ENCODE measurements at places on chromosomes 6 and 20.

DNA sequence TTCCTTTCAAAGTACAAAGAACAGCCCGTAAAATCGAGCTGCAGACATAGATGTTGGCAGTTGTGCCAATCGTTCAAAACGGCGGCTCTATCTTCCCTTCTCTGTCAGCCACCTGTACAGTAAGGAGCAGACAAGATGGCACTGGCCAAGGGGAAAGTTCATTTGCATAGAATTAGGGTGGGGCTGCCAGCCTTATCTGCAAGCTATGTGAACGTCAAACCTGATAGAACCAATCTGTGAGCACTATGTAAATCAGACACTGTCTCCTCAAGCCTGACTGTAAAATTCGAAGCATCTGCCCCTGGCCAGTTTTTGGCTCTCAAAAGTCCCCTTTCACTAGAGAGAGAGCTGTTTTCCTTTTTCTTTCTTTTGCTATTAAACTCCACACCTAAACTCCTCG lies 374.5 kb downstream of the EPM2A start:
- H3K4me1 ChIP-seq, result no peaks in the 10 kb centered on the region
- H3K27ac ChIP-seq, result no peak overlapping the region
- H3K27me3 ChIP-seq, result no peaks in the 10 kb centered on the region
- no peaks in the 10 kb centered on the region for H3K36me3 ChIP-seq

- H3K27me3 ChIP-seq, result no peaks in the 10 kb centered on the region
- H3K4me3 ChIP-seq, result no peak overlapping the region
- peaks cover 20% of the 10 kb centered on the region for H3K4me1 ChIP-seq
- no peaks in the 10 kb centered on the region for H3K36me3 ChIP-seq
Observed at GRCh38 chr6:39417440-39417839, 94.9 kb upstream of the KCNK16 start.

- no peaks in the 10 kb centered on the region for H3K27me3 ChIP-seq
- no peak overlapping the region for H3K4me3 ChIP-seq
- H3K27ac ChIP-seq, result no peak overlapping the region
- H3K4me1 ChIP-seq, result peaks cover 10% of the 10 kb centered on the region
Observed at GRCh38 chr20:14882157-14882556, 544.7 kb upstream of the FLRT3 start.

- H3K4me3 ChIP-seq, result peak within 1 kb of the TSS; percentile 78
- DNase-seq, result peak; percentile 87
- no peaks in the 10 kb centered on the region for H3K36me3 ChIP-seq
- no peak within 1 kb of the TSS for H3K27ac ChIP-seq
- no peaks in the 10 kb centered on the region for H3K4me1 ChIP-seq
- no peaks in the 10 kb centered on the region for H3K27me3 ChIP-seq
Observed at GRCh38 chr6:29632789-29633533, at the start of gene GABBR1. Gene GABBR1, minus strand, starts transcription at chr6:29633183. Its CDS starts 798 bp downstream, at chr6:29632385.

- no peaks in the 10 kb centered on the region for H3K27me3 ChIP-seq
- no peak overlapping the region for H3K27ac ChIP-seq
- H3K36me3 ChIP-seq, result no peaks in the 10 kb centered on the region
- no peak overlapping the region for H3K4me3 ChIP-seq
- H3K4me1 ChIP-seq, result no peaks in the 10 kb centered on the region
Observed at GRCh38 chr6:35247642-35248231, 11.8 kb upstream of the ZNF76 start.

- H3K27me3 ChIP-seq, result no peaks in the 10 kb centered on the region
- H3K4me1 ChIP-seq, result peaks cover 8% of the 10 kb centered on the region
- peaks cover under 1% of the 10 kb centered on the region for H3K36me3 ChIP-seq
- H3K4me3 ChIP-seq, result peak overlapping the region; percentile 60
- peak overlapping the region; percentile 21 for H3K27ac ChIP-seq
- DNase-seq, result peak; percentile 92
Observed at GRCh38 chr6:28161410-28162079, 19.9 kb downstream of the ZKSCAN8 start.

DNA sequence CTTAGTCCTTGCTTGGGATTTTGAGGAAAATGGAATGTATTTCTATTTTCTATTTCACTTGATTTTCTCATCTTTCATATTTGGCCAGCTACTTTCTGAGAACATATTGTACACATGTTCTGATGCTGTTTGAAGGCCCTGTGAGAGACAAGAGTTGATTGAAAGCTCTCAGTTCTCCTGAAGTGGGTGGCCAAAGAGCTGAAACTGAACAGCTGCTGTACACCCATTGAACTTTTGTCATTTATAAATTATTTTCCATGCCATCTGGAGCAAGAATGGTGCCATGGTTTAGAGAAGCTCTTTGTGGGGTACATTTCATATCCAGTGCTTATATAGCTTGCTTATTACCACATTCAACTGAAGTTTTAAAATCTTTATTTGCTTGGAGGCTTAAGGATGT lies 298.3 kb downstream of the PRL start:
- H3K27me3 ChIP-seq, result no peaks in the 10 kb centered on the region
- peak overlapping the region; percentile 11 for H3K4me3 ChIP-seq
- peak overlapping the region; percentile 89 for H3K27ac ChIP-seq
- no peaks in the 10 kb centered on the region for H3K36me3 ChIP-seq
- no peak for DNase-seq

GRCh38 chr20:24779946-24780345 lies 169.1 kb upstream of the CST7 start:
- no peak overlapping the region for H3K4me3 ChIP-seq
- no peaks in the 10 kb centered on the region for H3K27me3 ChIP-seq
- no peaks in the 10 kb centered on the region for H3K36me3 ChIP-seq
- H3K27ac ChIP-seq, result no peak overlapping the region
- DNase-seq, result no peak

DNA sequence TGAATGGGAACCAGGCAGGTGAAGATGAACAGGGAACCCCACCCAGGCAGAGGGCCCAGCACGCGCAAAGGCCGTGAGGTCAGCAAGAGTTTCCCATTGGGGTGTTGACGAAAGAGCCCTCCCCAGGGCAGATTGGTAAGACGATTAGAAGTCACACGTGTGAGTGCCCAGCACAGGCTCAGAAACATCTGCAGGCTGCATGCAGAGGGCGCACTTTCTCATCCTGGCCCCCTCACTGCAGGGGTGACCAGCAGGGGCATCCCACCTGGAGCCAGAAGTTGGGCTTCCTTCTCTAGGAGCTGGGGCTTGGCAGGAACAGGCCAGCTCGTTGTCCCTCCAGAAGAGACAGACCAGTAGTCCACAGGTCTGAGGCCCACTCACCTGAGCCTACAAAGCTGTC lies 38.4 kb downstream of the VSTM2L start:
- no peaks in the 10 kb centered on the region for H3K4me1 ChIP-seq
- peaks cover 3% of the 10 kb centered on the region for H3K27me3 ChIP-seq
- no peak overlapping the region for H3K4me3 ChIP-seq
- no peak overlapping the region for H3K27ac ChIP-seq

GRCh38 chr6:14728396-14729024 lies 517.4 kb upstream of the JARID2 start:
- H3K4me3 ChIP-seq, result no peak overlapping the region
- DNase-seq, result no peak
- H3K27ac ChIP-seq, result peak overlapping the region; percentile 50
- peaks cover 7% of the 10 kb centered on the region for H3K4me1 ChIP-seq

- H3K4me3 ChIP-seq, result no peak overlapping the region
- H3K27me3 ChIP-seq, result no peaks in the 10 kb centered on the region
- H3K27ac ChIP-seq, result no peak overlapping the region
Observed at GRCh38 chr20:25139029-25139705, 56.3 kb upstream of the ENTPD6 start.

- DNase-seq, result no peak
- H3K4me1 ChIP-seq, result peaks cover 13% of the 10 kb centered on the region
- no peaks in the 10 kb centered on the region for H3K36me3 ChIP-seq
- no peak overlapping the region for H3K4me3 ChIP-seq
- no peaks in the 10 kb centered on the region for H3K27me3 ChIP-seq
- H3K27ac ChIP-seq, result no peak overlapping the region
Observed at GRCh38 chr6:2804516-2804915, 37.1 kb downstream of the SERPINB1 start.

DNA sequence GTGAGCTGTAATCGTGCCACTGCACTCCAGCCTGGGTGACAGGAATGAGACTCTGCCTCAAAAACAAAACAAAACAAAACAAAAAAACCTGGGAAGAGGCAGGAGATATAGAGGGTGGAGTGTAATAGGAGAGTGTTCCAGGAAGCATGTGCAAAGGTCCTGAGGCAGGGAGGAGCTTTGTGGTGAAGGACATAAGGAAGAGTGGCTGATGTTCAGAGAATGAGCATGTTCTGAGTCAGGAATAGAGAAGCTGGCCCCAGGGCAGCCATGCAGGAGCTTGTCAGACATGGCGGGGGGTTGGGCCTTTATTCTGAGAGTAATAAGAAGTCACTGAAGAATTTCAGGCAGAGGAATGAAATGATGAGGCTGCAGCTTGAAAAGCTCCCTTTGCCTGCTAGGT lies 337.0 kb downstream of the CDH26 start:
- H3K4me3 ChIP-seq, result no peak overlapping the region
- peaks cover 20% of the 10 kb centered on the region for H3K27me3 ChIP-seq
- H3K4me1 ChIP-seq, result peaks cover 3% of the 10 kb centered on the region
- no peak for DNase-seq

DNA sequence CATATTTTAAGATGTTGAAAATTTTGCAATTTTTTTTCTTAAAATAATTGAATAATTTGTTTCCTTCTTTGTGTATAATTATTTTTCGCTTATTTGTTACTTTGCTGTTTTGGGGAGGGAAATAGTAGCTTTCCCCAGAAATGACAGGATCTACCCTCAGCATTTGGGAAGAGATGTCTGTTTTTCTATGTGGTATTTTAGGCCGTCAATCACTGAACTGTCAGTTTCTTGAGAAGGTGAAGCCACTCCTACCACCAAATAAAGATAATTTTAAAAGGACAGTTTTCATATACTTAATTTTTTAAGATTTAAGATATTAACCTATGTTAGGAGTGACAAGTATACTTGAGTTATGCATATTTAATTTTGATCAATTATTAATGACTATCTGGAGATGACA lies 31.5 kb downstream of the TSBP1 start:
- no peak overlapping the region for H3K27ac ChIP-seq
- no peaks in the 10 kb centered on the region for H3K36me3 ChIP-seq
- DNase-seq, result no peak
- H3K27me3 ChIP-seq, result no peaks in the 10 kb centered on the region
- no peak overlapping the region for H3K4me3 ChIP-seq

DNA sequence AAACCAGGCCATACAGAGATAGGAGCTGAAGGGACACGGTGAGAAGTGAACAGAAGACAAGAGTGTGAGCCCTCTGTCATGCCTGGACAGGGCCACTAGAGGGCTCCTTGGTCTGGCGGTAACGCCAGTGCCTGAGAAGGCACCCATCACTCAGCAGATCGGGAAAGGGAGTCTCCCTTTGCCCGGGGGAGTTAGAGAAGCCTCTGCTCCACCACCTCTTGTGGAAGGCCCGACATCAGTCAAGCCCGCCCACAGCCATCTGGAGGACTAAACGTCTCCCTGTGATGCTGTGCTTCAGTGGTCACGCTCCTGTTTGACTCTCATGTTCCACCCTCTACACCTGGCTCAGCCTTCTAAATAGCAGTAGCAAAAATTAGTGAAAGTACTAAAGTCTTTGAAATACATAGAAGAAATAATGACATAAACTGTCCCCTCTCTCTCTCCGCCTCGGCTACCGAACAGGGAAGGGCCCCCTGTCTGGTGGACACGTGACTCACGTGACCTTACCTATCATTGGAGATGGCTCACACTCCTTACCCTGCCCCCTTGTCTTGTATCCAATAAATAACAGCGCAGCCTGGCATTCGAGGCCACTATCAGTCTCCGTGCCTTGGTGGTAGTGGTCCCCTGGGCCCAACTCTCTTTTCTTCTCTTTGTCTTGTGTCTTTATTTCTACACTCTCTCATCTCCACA lies 66.7 kb downstream of the RPP21 start:
- H3K4me3 ChIP-seq, result no peak overlapping the region
- DNase-seq, result peak; percentile 61
- no peaks in the 10 kb centered on the region for H3K4me1 ChIP-seq

DNA sequence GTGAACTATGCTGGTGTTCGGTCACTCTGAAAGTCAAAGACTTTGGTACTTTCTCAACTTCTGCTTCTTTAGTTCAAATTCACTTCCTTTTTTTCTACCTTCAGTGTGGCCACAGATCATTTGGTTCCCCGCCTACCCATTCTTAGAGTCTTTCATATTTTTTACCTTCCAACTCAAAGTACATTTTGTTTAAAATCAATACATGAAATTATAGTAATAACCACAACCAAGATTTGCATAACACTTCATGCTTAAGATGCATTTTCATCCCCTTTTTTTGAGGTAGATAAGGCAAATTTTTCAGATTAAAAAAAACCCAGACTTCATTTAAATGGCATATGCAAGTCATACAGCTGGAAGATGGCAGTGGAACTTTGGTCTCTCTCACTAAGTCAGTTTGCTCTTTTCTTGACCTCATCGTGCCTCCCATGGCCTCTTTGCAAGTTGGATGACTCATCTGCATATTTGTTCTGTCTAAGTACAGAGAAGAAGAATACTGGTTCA lies 11.9 kb upstream of the CNR1 start:
- H3K27me3 ChIP-seq, result no peaks in the 10 kb centered on the region
- no peaks in the 10 kb centered on the region for H3K4me1 ChIP-seq
- H3K4me3 ChIP-seq, result no peak overlapping the region
- peak; percentile 31 for DNase-seq

- no peak for DNase-seq
- no peaks in the 10 kb centered on the region for H3K27me3 ChIP-seq
- H3K4me3 ChIP-seq, result no peak overlapping the region
Observed at GRCh38 chr20:49969946-49970345, 12.8 kb upstream of the SNAI1 start.

GRCh38 chr6:11381801-11382513 lies 149.5 kb upstream of the NEDD9 start:
- no peak overlapping the region for H3K4me3 ChIP-seq
- no peaks in the 10 kb centered on the region for H3K27me3 ChIP-seq
- no peaks in the 10 kb centered on the region for H3K4me1 ChIP-seq
- no peak for DNase-seq
- no peak overlapping the region for H3K27ac ChIP-seq

GRCh38 chr6:162118706-162119105 lies 608.9 kb downstream of the PRKN start:
- no peak overlapping the region for H3K27ac ChIP-seq
- no peak overlapping the region for H3K4me3 ChIP-seq
- no peaks in the 10 kb centered on the region for H3K36me3 ChIP-seq
- DNase-seq, result no peak
- peaks cover 7% of the 10 kb centered on the region for H3K4me1 ChIP-seq
